ENCODE measurements at places on chromosomes 6 and 20.

DNA sequence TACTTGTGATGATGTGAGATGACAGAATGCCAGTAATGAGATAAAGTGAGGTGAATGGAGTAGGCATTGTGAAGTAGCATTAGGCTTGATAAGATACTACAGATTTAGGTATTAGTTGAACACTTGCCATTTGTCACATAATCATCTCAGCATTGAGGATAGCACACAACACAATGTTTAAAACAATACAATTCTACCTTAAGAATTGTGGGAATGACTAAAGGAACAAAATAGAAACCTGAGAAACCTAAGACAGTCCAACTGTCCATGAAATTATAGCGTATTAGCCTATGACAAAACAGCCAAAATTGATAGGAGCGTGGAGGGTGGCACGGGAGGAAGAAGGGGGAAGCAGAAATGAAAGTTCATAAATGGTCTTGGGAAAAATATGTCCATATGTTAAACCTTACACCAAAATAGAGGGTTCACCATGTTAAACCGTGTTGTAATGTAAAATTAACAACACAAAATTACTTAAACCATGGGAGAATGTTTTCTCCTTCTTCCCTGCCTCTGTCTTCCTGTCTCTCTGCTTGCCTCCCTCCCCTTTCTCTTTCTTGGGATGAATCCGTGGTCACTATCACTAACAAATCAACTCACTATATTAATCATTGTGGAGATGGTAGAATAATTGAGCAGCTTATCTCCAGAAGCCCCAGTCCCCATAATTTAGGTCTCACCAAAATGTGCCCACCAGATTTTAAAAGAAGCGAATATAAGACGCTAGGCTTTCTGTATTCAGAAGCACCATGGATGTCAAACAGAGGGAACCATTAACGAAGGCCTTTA lies 33.0 kb upstream of the HFE start:
- DNase-seq, result peak; percentile 31

GRCh38 chr20:43681991-43682410 lies 15.1 kb downstream of the MYBL2 start:
- no peak for DNase-seq

DNA sequence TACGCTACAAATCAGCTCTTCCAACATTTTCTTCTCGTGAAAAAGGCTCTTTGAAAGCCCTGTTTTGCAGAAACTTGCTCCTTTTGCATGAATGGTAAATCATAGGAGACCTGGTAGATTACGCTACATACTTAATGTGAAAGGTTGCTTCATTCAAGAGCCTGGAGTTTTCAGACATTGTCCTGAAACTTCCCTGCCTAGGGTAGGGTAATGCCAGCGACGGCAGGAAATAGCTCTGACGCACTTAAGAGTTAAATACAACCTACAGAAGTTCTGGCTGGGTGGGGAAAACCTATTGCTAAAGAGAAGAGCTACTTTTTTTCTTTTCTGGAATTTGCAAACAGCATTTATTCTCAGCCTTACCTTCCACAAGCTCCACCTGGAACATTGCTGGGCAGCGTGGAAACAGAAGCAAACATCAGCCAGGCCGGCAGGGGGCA lies 144.5 kb downstream of the LPA start:
- DNase-seq, result no peak

DNA sequence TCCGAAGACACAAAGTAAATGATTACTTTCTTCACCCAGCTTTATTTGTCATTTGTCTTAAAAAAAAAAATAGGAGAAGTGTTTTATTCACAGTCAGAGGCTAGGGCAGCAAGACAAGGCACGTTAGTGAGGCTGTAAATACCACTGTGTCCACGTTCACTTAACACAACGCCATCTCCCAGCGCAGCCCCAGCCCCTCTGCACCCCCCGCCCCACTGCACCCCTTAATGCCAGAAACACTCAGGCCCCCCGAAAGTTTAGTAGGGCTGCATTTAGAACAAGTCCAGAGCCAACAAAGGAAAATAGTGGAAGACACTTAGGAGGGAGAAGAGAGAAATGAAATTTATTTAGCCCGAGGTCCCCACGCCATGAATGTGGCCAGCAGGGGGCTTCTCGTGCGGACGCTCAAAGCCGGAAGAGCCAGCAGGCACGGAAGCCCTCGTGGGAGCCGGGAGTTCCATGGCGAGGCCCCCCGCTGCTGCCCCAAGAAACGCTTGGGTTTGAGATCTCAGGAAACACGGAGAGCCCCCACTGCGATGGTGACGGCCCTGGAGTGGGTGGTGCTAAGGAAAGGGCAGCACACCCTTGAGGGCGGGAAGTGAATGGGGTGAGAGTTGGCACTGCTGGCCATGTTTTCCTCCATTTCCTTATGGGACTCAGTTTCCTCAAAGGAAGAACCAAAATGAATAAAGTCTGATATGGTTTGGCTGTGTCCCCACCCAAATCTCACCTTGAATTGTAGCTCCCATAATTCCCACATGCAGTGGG lies 50.2 kb downstream of the IYD start:
- peak; percentile 57 for DNase-seq
